ENCODE measurements at places on chromosomes 12 and 14.
A peak's percentile ranks its signal among the peaks of the same experiment; 100 is the strongest.

- no peak for DNase-seq
Observed at GRCh38 chr14:105863296-105864108, 337.1 kb downstream of the TMEM121 start.

DNA sequence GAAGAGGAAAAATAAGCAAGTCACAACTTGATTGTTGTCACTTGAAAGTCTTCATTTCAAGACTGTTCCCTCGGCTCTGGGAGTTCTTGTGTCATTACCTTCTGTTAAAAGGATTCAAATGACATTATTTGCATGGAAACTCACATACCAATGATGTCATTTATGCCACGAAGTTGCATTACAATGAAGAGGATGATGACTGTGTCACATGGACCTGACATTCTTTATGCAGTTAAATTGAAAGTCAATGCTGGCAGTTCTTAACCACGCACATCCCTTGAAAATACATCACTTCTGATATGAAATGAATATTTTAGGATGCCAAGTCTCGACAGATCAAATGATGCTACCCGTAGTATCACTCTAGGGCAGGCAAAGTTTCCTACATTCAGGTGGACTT is 1069.5 kb downstream of the VRK1 start:
- no peak for DNase-seq

GRCh38 chr12:13702381-13702780 is 279.0 kb downstream of the GRIN2B start:
- no peak for DNase-seq

GRCh38 chr14:104150136-104151025 is 12.0 kb downstream of the KIF26A start:
- no peak for DNase-seq

GRCh38 chr12:14956024-14956891 is 5.1 kb downstream of the ARHGDIB start:
- no peak for DNase-seq

DNA sequence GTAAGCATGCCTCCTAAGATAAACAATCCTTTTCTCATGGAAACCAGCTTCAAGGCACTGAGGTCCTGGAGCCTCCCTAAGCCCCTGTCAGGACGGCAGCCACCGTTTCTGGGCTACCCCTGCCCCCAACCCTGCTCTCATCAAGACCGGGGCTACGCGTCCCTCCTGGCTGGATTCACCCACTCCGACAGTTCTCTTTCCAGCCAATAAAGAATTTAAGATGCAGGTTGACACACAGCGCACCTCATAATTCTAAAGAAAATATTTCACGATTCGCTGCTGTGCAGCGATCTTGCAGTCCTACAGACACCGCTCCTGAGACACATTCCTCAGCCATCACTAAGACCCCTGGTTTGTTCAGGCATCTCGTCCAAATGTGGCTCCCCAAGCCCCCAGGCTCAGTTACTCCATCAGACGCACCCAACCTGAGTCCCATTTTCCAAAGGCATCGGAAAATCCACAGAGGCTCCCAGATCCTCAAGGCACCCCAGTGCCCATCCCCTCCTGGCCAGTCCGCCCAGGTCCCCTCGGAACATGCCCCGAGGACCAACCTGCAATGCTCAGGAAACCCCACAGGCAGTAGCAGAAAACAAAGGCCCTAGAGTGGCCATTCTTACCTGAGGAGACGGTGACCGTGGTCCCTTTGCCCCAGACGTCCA is 336.3 kb downstream of the TMEM121 start:
- DNase-seq: no peak

- no peak for DNase-seq
Observed at GRCh38 chr12:29350080-29350479, 30.9 kb downstream of the ERGIC2 start.

- DNase-seq: no peak
Observed at GRCh38 chr14:72515779-72516770, 377.8 kb downstream of the DPF3 start.

- no peak for DNase-seq
Observed at GRCh38 chr12:132710043-132710404, 618 bp upstream of the PGAM5 start.

GRCh38 chr12:5377997-5378592 is 53.8 kb upstream of the NTF3 start:
- DNase-seq: no peak

GRCh38 chr14:54698501-54698900 is 131.6 kb downstream of the SAMD4A start:
- DNase-seq: no peak

- DNase-seq: no peak
Observed at GRCh38 chr14:21099596-21099985, 1.1 kb upstream of the ZNF219 start.

DNA sequence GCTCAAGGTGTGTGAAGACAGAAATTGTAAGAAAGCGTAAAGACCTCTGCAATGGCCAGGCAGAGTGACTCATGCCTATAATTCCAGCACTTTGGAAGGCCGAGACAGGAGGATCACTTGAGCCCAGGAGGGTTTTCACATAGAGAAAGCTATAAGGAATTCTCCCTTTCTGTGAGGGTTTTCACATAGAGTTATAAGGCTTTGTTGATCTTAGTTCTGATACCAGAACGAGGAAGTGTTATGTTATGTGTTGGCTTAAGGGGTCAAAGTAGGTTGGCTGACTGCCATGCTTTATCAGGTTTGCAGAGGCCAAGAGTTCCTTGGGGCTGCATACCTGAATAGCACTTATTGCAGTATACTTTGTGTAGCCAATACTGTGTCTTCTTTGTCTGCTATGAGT is 139.1 kb downstream of the ERC1 start:
- DNase-seq: no peak

- DNase-seq: peak; percentile 7
Observed at GRCh38 chr12:44835641-44836379, 40.3 kb downstream of the NELL2 start.

DNA sequence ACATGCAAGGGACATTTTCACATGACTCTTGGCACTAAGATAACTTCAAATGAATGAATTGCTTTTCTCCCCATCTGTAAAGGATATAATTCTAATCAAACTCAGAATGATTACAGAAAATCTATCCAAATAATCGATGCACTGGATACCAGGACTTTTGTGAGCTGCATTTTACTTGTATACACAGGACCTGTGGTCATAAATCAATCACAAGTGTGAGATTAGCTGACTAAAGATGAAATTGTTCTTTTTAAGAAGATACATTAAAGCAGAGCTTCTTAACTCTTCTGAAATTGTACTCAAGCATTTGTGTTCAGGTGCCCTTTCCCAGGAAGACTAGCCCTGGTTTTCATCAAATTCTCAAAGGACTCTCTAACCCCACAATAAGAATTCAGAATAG is 66.3 kb downstream of the ESR2 start:
- no peak for DNase-seq

DNA sequence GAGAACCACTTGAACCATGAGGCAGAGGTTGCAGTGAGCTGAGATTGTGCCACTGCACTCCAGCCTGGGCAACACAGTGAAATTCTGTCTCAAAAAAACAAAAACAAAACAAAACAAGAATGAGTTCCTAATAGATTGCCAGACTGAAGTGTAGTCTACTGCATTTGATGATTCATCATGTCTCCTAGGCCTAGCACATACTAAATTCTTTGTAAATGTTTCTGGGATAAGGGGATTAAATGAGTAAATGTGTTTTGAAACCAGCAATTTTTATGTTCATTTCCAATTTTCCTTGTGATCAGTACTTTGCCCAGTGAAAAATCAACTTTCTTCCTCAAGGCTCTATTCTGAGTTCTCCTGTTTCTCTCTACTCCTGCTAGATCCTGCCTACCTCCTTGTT is 2.9 kb upstream of the DYRK2 start:
- DNase-seq: no peak

DNA sequence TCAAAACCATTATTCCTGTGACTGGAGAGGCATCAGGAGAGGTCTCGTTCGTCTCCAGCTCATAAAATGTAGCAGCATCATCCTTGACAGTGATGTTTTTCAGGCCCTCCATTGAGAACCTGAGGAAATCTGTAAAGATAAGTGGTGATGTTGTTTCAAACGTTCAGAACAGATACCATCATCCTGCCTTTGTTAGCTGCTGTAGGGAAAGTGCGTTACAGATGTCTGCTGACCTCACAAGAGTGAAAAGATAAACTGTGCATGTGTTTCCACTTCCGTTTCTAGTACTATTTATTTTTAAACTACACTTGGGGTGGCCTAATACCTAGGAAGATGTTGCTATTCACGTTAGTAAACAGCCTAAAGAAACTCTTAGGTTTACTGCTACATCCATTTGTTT is 28.4 kb downstream of the BCL2L14 start:
- DNase-seq: no peak

GRCh38 chr12:54612225-54612750 is 22.4 kb downstream of the LACRT start:
- DNase-seq: no peak

- peak; percentile 83 for DNase-seq
Observed at GRCh38 chr14:92651106-92651757, 97.2 kb downstream of the LGMN start.

GRCh38 chr12:103468837-103469236 is 26.9 kb downstream of the C12orf42 start:
- DNase-seq: no peak

- DNase-seq: no peak
Observed at GRCh38 chr12:115650026-115650425, 627.5 kb downstream of the MED13L start.

GRCh38 chr12:31277081-31277480 is 48.9 kb downstream of the SINHCAF start:
- DNase-seq: no peak

GRCh38 chr14:37712976-37713431 is 117.6 kb downstream of the TTC6 start:
- DNase-seq: no peak

- no peak for DNase-seq
Observed at GRCh38 chr12:3304436-3305165, 186.4 kb upstream of the PRMT8 start.

DNA sequence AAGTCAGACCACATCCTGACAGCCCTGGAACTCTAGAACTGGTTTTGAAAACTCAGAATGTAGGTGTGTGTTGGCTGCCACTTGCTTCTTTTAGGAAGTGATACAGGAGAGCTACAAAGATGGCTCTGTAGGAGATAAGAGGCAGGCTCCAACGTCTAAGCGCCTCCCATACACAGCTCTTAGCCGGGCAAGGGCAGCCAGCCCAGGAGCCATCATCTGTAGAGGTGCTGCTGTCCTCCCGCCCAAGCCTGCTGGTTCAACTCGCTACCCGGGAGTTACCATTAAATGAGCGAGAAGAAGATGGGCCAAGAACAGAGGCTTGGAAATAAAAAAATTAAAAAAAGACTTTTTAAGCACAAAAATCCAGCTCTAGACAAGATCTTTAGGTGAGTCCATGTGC is 61.2 kb upstream of the DIO3 start:
- no peak for DNase-seq

DNA sequence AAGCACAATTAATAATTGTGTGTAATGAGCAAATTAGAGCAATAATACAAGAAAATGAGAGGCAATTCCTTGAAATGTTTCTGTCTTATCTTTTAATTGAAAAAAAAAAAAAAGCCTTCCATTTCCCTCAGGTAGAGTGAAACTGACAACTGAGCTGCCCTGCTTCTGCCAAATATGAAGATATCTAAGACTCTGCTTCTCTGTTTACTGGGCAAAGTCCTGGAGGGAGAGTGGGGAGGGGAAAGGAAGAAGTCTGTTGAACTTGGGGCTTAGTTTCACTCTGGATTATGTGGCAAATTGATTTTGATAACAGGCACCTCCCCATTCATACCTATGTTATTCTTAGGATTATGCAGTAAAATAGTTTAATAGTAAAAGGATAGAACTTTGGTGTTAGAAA is 364.9 kb downstream of the NRXN3 start:
- no peak for DNase-seq

DNA sequence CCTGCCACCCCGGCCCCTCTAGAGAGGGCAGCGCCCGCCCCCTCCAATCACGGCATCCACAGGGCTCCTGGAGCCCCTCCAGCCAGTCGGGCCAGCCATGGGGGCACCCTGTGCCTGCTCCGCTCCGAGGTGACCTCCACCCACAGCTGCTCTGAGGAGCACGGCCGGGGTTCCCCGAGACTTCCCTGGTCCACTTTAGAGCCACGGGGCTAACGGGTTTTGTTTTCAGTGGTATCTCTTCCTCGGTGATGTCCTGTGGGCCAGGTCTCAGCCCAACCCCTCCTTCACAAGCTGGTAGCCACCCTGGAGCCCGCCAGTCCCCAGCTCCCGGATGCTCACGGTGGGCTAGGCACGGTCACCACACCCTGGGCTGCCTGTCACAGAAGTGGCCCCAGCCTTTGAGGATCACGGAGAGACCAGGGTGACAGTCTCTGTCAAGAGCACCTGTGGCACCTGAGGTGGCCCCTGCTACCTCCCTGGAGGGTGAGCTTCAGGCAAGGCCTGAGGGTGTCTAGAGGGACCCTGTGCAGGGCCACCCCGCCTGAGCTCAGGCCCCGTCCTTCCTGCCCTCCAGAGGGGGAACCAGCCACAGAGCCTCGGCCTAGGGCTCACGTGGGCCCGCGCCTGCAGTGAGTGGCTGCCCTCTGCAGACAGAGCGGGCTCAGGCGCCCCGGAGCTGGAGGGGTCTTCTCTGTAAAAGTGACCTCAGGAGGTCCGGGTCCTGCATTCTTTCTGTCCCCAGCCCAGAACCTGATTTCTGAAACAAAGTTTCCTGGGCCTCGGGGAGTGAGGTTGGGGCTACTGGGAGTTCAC is 146.0 kb upstream of the C14orf180 start:
- no peak for DNase-seq

GRCh38 chr14:95609398-95609990 is 74.6 kb downstream of the GLRX5 start:
- DNase-seq: no peak

DNA sequence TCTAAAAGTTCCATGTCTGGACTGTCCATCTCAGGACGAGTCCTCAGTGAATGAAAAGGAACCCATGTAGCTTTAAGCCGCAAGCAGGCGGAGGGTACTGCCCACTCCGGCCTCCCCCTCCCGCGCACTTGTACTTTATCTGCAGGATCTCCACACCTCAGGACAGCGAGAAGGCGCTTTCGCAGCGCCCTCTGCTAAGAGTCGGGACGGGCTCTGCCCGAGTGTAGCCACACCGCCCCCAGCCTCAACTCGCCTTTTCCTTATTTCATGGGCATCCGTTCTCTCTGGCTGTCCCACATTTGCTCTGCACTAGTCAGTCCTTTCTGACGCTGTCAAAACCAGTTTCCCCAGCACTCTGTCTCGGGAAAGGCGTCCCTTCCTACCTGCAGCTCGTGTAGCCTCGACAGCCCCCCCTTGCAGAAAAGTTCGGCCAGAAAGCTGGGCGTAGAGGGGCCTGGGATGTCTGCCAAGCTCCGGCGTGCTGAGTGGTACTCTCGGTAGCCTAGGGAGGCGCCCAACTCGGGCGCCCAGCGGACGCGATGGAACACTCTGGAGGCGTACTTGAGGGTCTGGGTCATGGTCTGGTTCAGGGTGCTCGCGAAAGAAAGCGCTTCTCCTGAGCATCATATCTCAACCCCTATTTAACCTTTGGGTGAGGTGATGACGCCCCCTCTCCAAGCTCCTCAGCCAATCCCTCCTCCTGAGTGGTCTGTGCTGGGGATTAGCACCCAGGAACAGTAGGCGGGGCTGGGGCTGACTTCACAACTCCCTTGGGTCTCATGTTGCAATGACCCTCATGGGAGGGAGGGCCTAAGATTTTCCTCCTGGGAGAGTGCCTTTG is at the start of gene CYP27B1:
Gene CYP27B1, minus strand, starts transcription at position 615 of the 841 bp plus-strand sequence. Its CDS starts 37 bp downstream, at position 578.
- DNase-seq: no peak

Measured in activated gamma-delta T cell treated with anti-CD3 and anti-CD28 coated beads, Interleukin-2, amount 50 U/mL, for 16 hours (primary cell).